Stomach (tissue), 19 donors: ENCODE measurements at places on chromosomes 3 and 15. TPM values are rescaled to one million over a fixed set of nuclear protein-coding genes. Genes with fewer than 3 reads are reported as not detected.
A peak's percentile ranks its signal among the peaks of the same experiment; 100 is the strongest.

GRCh38 chr15:46413799-46414198 lies 779.0 kb downstream of the SQOR start:
- no peak for DNase-seq

GRCh38 chr3:122957707-122958689 lies 69.6 kb downstream of the SEMA5B start:
- no peak for DNase-seq

DNA sequence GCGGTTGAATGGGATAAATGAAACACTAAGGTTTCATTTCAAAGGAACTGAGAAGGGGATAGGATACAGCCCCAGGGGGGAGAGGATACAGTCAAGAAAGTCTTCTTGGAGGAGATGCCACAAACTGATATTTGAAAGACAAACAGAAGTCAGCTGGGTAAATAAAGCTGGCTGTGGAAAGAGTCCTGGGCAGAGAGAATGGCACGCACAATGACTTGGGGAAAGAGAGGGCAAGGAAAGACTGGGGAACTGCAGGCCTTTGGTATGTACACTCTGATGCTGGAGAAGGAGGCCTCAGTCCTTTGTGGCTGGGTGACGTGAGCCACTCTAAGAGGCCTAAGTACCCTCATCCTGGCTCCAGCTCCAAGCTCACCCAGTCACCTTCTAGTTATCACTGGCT lies 45.2 kb upstream of the LMCD1 start:
- DNase-seq: no peak

DNA sequence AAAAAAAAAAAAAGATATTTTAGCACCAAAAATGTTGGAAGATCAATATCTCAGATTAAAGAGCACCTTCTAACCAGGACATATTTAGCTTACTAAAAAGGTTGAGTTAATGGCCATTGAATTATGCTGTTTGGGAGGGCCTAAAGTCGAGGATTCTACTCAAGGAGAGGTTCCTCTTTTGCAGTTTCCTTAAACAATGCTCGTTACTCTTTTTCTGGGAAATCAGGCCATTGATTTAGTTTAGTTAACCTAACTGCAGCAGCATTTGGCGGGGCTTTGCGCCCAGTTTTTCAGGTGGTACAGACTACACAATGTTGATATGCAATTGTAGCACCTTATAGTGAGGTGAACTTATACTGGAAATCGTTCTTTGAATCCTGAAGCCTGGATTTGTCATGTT lies 6.8 kb downstream of the ABHD2 start:
- no peak for DNase-seq

GRCh38 chr3:30984855-30985749 lies 90.6 kb upstream of the GADL1 start:
- no peak for DNase-seq

DNA sequence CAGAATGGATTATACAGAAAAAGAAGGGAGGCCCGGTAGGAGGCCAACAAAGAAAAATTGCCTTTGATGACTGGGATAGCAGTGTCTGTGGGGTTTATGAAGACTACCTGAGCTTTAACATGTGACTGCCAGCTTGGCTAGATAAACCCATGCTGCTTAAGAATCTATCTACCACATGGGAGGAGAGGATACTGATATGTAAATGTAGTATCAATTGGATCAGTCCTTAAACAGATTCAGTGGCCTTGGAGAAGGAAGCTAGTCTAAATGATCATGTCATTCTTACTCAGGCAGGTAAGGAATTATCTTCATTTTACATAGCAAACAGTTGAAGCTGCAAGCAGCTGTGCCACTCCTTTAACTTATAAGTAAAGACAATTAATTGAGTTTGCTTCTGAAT lies 50.0 kb upstream of the SYNPR start:
- no peak for DNase-seq

- DNase-seq: no peak
Measured at GRCh38 chr15:50116477-50116876, 2.6 kb downstream of the ATP8B4 start.

- no peak for DNase-seq
Measured at GRCh38 chr3:32457971-32458471, 44.6 kb downstream of the CMTM6 start.

DNA sequence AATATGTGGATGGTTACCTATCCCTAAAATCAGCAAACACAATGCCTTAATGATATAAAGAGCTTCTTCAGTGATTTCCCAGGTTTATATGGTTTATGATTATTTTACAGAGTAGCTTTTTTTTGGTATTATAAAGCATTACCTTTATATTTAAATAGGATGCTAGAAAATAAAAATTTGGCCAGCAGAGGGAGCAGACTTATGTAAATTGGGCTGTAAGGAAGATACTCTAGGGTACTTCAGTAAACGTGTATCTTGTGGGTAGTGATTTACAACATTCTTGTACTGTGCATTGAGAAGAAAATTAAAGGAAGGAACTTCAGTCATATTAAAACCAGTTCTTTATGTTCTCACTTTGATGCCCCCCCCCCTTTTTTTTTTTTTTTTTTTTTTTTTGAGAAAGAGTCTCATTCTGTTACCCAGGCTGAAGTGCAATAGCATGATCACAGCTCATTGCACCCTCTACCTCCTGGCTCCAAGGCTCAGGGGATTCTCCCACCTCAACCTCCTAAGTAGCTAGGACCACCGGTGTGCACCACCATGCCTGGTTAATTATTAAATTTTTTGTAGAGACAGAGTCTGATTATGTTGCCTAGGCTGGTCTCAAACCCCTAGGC lies 167.9 kb downstream of the BBX start:
- DNase-seq: peak; percentile 73

DNA sequence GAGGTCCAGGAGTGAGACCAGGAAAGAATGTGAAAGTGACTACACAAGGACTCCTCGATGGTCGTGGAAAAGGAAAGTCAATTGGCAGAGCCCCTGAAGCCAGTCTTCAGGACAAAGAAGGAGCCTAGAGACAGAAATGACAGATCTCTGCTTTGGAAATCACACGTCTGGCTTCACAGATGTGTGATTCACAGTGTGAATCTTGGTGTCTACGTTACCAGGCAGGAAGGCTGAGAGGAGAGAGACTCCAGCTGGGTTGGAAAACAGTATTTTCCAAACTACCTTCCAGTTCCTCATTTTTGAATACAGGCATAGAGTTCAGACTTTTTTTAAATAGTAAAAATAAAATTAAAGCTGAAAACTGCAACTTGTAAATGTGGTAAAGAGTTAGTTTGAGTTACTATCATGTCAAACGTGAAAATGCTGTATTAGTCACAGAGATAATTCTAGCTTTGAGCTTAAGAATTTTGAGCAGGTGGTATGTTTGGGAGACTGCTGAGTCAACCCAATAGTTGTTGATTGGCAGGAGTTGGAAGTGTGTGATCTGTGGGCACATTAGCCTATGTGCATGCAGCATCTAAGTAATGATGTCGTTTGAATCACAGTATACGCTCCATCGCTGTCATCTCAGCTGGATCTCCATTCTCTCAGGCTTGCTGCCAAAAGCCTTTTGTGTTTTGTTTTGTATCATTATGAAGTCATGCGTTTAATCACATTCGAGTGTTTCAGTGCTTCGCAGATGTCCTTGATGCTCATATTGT lies 6.0 kb downstream of the CCR2 start:
- DNase-seq: no peak

DNA sequence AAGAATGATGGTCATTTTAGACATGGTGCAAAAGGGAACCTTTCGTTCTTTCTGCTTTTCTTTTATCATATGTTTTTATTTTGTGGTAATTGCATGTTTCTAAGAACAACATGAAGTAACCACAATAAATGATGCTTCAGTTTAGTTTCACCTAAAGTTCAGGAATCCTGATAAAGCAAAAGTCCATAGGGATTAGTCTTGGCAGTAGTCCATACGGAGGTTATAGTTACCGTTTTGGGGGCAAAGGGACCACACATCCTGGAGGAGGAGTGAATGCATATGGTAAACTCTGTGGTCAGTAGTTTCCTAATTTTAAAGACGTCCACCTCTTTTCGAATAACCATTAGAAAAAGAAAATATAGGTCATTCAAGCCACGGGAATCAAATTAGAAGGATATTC lies 141.5 kb downstream of the MCTP2 start:
- DNase-seq: no peak

GRCh38 chr3:146177519-146177918 lies 16.5 kb upstream of the PLOD2 start:
- no peak for DNase-seq

GRCh38 chr15:40693904-40694687 lies 878 bp upstream of the RAD51 start:
- no peak for DNase-seq

DNA sequence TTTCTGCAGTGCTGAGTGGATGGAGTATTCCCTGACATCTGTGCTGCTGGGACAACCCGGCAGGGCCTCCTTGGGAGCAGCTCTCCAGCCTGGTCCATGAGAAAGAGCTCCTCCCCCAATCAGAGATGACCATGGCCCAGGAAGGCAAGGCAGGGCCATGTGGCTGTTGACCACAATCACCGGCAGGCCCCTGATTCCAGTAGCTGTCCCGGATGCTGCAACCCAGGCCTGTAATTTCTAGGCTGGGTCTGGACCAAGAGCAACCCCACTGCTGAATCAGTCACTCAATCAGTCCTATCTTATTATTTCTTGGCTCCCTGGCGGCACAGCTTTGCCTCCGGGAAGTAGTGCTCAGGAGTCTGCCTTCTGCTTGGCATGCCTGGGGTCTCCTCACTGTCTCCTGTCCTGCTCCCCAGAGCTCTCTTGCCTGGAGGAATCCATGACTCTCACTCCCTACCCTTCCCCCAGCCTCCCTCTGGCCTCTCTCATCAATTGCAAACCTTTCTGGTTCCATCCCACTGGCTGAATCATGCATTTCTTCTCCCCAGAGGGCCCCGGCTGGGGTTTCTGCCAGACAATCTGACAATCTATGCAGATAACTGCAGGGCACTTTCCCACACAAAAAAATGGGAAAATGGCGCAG lies 32.6 kb upstream of the ITGA11 start:
- no peak for DNase-seq

DNA sequence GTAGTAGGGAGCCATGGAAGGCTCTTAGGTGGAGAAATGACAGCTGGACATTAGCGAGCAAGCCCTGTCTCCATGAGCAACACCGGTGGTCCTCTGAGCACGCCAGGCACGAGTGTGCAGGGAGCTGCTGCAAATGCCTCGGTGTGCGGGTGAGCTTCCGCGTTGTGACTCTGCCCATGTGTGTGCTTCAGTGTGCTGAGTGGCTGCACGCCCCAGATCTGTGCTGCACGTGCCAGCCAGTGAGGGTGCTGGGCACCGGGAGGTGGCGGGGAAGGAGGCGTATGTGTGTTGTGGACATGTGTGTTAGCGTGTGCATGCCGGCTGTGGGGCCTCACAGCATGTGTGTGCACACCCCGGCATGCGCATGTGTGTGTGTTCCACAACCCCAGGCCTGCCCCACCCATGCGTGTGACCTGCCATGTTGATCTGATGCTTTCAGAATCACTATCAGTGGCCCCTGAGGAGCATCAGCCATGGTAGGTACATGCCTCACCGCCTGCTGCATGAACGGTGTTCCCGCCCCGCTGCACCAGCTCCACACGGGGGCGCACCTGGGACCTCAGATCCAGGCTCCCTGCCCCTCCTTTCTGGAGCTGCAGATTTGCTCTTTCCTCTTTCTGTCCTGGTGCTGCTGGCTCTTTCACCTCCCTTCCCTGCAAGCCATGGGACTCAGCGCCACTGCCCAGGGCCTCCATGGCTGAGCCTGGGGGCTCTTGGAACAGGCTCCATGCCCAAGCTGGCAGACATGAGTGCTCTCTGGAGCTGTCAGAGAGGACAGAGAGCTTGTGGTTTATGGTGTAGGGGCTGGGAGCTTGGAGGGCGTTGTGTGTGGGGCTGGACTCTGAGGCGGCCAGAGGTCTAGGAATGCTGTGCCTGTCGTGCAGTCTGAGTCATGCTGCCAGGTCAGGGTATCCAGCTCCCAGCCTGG lies 169.4 kb downstream of the TBC1D2B start:
- DNase-seq: peak; percentile 78

- DNase-seq: no peak
Measured at GRCh38 chr3:153591561-153592245, 429.7 kb downstream of the RAP2B start.

GRCh38 chr15:69855258-69856000 lies 242.3 kb downstream of the TLE3 start:
- no peak for DNase-seq

GRCh38 chr3:194886836-194887235 lies 201.2 kb downstream of the FAM43A start:
- no peak for DNase-seq

DNA sequence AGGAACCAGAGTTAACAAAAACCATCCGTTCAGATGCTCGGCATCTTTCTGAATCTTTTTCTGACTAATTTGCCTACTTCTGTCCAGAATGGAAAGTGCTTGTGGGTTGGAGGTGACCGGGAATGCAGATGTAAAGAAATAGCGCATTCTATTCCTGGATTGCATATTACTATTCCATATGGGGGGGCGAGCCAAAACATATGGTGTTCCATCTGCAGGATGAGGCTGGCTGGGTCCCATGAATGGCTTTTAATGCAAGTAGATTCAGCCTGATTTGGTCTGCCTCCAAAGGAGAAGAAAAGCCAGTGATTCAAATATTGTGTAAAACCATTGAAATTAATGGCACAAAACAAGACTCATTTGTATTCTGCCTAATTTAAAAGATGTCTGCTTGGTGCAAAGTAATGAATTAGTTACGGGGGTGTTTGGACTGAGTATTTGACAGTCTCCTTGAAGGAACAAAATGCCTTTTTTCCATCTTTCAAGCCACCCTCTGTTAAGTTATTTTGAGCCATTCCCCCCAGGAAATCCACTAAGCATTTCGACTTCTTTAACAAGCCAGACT lies 99.0 kb downstream of the ST8SIA2 start:
- peak; percentile 75 for DNase-seq

GRCh38 chr15:74831813-74832495 lies 5.5 kb downstream of the CPLX3 start:
- no peak for DNase-seq

The TCAIM gene
- total RNA-seq: 13.3 TPM

The GOLGA6A gene
- total RNA-seq: not detected

The TMPRSS7 gene
- total RNA-seq: 0.45 TPM

The CD86 gene
- total RNA-seq: 0.87 TPM

The ZBED2 gene
- total RNA-seq: not detected

The POPDC2 gene
- total RNA-seq: 9.6 TPM

The FBXO40 gene
- not detected for total RNA-seq

The IGSF11 gene
- total RNA-seq: 9.5 TPM

The VWA5B2 gene
- 2.4 TPM for total RNA-seq

The MST1R gene
- 94.3 TPM for total RNA-seq

The ETFA gene
- total RNA-seq: 304 TPM

The TUSC2 gene
- total RNA-seq: 2.3 TPM

The LYZL4 gene
- not detected for total RNA-seq

The SLC9C1 gene
- total RNA-seq: not detected
